ENCODE measurements at places on chromosomes 4 and X.

GRCh38 chr4:184061582-184061981 lies 156.1 kb downstream of the ENPP6 start:
- no peak for DNase-seq

- no peak for DNase-seq
These were observed 114.0 kb downstream of the RS1 start for GRCh38 chrX:18557879-18558278.

- no peak for DNase-seq
These were observed 7.4 kb upstream of the PDE6B start for GRCh38 chr4:617644-618641.

- peak; percentile 74 for DNase-seq
These were observed 12.1 kb downstream of the PJA1 start for GRCh38 chrX:69153060-69153730.

DNA sequence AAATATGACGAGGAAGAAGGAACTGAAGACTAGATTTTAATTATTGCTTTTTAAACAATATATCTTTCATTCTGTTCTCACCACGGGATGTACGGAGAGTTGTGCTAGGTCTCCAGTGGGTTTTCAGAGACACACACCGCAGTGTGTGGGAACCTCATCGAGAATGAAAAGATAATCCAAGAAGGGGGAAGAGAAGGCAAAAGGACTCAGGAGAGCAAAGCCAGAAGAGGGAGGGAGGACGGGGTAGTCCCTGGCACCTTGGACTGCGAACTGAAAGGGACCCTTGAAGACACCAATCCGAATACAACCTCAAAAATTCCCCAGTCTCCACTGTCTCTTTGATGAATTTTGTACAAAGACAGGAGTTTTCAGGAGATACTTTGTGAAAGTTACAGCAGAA lies 932 bp upstream of the LEF1 start:
- DNase-seq, result no peak

GRCh38 chr4:121308328-121308663 lies 72.5 kb downstream of the QRFPR start:
- no peak for DNase-seq

GRCh38 chr4:151738720-151739517 lies 21.9 kb downstream of the GATB start:
- no peak for DNase-seq

DNA sequence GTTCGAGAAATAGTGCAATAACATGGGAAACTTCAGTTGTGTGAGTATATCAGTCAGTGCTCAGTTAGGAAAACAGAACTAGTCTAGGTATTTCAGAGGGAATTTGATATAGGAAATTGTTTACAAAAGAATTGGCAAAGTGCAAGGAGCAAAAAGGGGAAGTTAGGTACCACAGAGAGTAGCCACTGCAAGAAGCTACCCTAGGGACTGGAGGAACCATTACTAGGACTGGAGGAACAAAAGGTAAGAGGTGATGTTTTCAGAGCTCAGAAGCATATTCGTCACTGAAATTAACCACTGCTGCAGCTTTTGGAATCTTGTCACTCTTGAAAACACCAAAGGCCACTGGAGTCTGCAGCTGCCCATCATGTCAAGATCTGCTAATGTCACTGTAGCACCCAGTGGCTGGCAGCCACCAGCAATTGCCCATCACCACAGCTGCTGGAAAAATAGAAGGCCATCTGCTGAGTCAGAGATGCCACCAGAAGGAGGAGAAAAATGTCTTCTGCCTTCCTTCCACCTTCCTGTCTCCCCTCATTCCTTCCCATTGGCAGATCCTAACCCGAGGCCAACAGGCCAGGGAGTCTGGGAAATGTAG lies 160.6 kb upstream of the RPS6KA3 start:
- no peak for DNase-seq

DNA sequence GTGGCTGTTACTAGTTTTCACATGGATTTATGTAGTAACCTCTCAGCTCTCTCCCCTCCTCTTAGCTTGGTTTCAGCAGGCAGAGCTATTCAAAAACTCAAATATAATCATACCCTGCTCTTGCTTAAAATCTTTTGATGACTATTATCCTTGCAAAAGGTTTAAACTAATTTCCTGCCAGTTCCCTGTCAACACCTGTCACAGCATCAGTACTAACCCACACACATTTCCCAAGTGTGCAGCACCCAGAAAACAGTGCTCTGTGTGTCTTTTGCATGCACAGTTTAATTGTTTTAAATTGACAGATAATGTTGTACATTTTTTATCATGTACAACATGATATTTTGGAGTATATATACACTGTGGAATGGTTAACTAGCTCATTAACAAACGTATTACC lies 202.0 kb downstream of the PAPSS1 start:
- DNase-seq, result no peak

DNA sequence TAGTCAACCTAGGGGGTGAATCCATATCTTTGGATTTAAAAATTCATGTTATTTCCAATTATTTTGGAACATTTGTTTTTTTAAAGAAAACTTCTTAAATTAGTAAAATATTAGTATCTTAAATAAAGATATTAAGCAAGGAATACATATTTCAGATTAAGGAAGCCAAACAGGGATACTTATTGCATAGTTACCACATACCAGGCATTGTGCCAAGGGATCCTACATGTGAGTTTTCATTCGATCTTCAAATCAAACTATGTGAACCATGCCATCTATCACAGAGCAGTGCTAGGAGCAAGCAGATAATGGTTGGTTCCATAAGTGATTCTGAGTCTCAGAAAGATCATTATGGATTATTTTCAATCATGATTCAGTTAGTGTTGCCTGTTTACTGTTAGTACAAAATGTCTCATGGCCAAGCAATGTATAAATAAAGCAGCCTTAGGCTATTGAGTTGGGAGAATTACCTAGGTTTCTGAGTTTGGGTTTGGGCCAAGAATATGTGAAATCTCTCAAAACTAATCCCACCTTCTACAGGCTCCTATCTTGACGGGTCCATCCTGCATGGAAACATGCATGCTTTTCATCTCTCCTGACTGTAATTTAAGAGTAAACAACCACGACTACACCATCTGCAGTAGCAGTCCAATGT lies 176.7 kb downstream of the NPFFR2 start:
- DNase-seq, result no peak

- DNase-seq, result no peak
These were observed 694.2 kb upstream of the TENM3 start for GRCh38 chr4:181548873-181549575.

DNA sequence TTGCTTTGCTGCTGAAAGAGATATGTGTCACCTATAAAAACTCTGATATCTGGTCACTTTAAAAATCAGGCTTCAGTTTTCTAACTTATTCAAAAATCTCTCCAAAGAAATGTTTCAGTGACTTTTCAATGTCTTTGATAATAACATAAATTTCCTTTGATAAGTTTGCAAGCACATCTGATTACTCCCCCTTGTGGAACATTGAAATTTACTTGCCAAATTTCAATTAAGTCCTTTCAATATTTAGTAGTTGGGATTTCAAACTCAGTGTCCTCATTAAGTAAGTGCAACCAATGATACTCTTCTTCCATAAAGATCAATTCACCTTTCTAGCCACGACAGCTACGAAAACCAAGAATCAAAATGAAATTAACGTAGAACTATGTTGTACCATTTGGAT lies 151.3 kb upstream of the FAM47C start:
- no peak for DNase-seq

DNA sequence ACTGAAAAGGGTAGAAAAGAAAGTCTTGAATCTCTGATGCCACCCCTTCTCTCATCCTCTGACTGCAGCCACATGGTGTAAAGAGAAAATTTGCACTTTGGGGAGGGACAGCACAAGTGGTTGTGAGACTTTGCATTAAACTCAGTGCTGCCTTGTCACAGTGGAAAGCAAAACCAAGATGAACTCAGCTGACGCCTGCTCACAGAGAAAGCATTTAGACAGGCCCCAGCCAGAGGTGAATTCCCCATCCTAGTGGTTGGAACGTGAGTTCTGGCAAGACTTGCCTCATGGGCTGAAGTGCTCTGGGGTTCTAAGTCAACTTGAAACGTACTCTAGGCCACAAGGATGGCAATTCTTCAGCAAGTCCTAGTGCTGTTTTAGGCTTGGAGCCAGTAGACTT lies 1101.4 kb downstream of the ADGRL3 start:
- DNase-seq, result no peak

DNA sequence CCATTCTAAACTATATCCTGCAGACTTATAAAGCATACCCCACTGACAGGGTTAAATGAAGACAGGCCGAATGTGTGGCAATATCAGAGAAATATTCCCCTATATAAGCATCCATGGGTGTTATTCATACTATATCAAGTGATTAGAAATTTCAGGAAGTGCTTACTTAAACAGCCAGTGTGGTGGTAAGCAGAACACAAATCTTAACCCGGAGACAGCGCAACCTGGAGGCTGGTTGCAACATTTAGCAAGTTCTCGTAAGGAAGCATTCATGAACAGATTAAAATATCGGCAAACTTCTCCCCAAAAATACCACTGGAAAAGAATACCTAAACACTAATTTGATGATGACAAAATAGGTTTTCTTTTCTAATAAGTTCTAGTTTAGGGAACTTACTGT lies 261.2 kb downstream of the CBLL2 start:
- no peak for DNase-seq

GRCh38 chrX:120749141-120749846 lies 119.4 kb upstream of the C1GALT1C1 start:
- DNase-seq, result no peak

- no peak for DNase-seq
These were observed 28.4 kb downstream of the RNF4 start for GRCh38 chr4:2497324-2497723.

DNA sequence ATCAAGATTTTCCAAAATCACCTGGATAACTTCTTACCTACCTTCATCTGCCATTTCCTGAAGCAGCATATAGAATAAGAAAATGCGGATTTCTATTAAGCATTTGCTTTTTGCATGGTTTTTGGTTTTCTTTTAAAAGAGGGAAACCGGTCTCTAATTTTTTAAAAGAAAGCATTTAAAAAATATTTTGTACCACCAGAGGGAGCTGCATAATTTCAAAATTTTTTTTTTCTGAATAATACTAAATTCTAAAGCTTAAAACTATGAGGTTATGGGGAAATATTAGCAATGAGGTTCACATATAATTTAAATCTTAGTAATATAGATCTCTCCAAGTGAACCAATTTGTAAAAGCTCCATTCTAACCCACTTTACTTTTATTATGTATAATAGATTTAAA lies 137.7 kb upstream of the TENT5D start:
- DNase-seq, result no peak

DNA sequence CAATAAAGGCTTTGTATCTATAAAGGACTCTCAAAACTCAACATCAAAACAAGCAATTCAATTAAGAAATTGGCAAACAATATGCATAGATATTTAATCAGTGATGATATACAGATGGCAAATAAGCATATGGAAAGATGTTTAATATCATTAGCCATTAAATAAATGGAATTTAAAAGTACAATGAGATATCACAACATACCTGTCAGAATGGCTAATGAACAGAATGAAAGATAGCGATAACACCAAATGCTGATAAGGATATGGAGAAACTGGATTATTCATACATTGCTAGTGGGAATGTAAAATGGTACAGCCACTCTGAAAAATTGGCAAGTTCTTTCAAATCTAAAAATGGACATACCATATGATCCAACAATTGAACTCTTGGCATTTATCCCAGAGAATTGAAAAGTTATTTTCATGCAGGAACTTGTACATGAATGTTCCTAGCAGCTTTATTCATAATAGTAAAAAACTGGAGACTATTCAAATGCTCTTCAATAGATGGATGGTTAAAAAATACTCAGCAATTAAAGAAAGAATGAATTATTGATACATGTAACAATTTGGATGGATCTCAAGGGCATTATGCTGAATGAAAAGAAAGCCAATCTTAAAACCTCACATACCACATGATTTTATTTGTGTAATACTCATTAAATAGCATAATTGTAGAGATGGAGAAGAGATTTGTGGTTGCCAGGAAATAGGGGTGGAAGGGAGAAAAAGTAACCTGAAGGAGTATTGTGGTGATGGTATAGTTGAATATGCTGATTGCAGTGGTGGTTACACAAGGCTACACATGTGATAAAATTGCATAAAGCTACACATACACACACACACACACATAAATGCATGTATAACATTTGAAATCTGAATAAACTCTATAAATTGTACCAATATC lies 45.9 kb upstream of the ALG13 start:
- DNase-seq, result no peak

DNA sequence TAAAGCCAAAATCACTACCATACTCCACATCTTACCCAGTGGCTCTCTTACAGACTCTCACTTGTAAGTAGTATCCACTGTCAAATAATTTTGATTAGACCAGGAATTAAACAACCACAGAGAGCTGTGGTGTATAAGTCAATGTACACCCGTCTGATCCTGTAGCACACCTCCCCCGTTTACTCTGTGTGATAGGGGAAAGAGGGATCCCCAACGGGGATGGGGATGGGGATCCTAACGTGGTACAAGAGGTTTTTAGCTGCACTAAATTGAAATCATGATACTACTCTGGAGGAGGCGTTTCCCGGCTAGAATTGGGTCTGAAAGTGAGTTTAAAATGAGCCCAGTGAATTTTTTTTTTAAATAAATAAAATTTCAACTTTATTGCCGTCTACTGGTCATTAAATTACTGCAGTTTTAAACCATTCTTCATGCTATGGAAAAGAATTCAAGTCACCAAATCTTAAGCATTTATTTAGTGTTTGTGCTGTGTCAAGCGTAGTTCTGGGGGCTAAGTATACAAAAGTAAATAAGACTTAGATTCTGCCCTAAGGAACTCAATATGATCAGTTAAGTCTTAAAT lies 76.6 kb downstream of the INTS12 start:
- DNase-seq, result no peak

DNA sequence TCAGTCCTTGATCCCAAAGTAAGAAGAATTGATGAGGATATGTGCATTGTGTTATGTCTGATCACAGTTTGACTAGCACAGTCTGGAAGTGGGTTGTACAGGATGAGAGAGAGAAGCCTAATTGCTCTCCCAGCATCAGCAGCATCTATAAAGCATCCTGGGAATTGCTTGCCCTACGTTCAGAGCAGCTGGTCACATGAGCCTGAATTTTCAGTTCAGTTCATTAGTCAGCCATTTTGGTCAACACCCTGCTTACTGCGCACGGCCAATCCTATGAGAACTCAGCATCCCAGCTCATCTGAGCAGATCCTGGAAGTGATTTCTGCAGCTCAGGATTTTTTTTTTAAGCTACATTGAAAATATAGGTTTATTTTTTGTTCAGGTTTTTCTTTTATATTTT lies at the start of gene RUFY3:
Gene RUFY3, plus strand, starts transcription at position 218 of the 400 bp plus-strand sequence. CDS start 610 bp downstream, outside the sequence.
- DNase-seq, result no peak

GRCh38 chr4:149345424-149345823 lies 470.2 kb downstream of the IQCM start:
- DNase-seq, result no peak

DNA sequence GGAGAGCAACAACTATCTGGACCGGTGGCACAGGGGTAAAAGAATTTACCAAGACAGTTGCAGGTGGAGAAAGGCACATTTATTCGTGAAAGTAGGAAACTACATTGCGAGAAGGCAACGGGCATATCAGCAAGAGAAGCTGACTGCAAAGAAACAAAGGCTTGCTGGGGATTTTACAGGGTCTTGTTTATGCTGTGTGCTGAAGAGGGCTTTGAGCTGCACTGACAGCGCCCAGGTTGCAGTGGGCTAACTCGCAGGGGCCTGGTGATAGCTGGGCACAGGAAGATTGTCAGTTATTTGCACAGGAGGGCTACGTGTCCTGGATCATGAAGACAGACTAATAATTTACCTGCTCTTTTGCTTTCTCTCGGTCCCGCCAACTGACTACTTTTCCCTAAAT lies 10.7 kb downstream of the TLR3 start:
- DNase-seq, result no peak

GRCh38 chrX:57900975-57901374 lies 9.3 kb downstream of the ZXDA start:
- no peak for DNase-seq

Data from type B pancreatic cell (in vitro differentiated cells).